ENCODE measurements at places on chromosomes 11 and 22.

GRCh38 chr22:24117942-24118341 lies 63.3 kb upstream of the SUSD2 start:
- DNase-seq = no peak

- DNase-seq = no peak
Measured at GRCh38 chr11:45850446-45850845, 3.2 kb downstream of the CRY2 start.

- DNase-seq = no peak
Measured at GRCh38 chr11:102874852-102875251, at the start of gene MMP12. Gene MMP12 (minus strand): TSS chr11:102874982. CDS start chr11:102874937, 45 bp downstream.

- no peak for DNase-seq
Measured at GRCh38 chr22:50173311-50173982, 2.9 kb downstream of the PANX2 start.
